ENCODE measurements at places on chromosomes 6 and 20.

DNA sequence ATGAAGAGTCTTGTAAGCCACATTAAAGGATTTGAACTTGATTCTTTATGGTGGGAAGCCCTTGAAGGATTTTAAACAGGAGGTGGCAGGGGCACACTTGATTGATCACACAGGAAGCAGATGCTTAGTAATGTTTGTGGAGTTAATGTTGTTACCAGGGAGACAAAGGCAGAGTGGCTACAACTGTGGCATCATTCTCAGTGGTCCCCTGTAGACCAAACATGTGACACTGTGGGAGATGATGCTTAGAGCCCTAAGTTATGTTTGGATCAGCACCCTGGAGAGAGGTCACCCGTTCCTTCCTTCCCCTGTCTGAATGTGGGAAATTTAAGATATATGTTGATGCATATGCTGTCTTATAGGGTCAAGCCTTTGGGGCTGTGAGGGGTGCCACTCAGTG lies 53.2 kb downstream of the EIF2S2 start:
- DNase-seq = no peak

DNA sequence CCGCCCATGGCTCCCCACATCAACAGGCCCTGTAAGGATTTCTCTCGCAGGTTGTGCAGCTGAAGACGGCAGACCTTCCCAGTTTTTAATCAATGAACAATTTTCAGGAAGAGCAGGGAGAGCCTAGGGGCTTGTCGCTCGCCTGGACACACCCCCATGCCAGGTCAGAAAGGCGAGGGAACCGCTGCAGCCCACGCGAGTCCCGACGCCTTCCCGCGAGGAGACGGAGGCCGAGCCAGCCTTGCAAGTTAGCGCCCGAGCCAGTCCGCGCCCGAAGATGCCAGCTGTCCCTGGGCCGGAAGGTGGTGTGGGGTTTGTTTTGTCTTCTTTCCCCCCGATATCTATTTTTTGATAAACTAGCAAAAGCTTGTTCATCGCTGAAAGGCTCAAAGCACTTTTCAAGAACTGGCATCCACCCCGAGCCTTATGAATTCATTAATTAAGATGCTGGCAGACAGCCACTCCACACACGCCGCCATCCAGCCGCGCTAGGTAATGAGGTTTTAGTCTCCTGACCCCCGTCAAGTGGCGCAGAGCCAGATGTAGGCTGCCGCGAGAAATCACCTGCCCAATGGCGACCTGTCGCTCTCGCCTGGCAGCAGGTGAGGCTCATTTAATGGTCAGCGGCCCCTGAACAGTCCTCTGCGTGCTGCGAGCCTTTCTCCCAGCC lies 6.6 kb downstream of the CCDC167 start:
- no peak for DNase-seq

- no peak for DNase-seq
These were observed 18.3 kb upstream of the WFDC9 start for GRCh38 chr20:45649312-45649863.

DNA sequence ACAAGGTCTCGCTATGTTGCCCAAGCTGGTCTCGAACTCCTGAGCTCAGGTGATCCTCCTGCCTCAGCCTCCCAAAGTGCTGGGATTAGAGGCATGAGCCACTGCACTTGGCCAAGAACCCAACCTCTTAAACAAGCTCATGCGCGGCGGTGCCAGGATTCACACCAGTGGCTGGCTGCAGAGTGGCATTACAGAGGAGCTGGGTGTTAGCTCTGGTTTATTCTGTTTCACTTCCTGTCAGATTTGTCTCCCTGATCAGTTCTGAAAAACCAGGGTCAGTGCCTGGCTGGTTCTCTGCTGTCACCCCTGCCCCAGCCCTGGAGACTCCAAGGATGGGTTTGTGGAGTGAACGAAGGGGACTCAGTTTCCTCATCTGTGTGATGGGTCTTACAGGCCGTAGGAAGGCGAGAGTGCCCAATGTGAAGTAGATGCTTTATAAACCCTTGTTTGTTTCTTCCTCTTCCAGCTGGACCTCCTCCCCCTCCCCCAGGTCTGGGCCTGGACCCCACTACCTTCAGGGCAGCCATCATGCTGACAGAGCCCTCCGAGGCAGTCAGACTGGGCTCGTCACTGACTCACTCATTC lies 63.4 kb downstream of the UBE2V1 start:
- no peak for DNase-seq

GRCh38 chr20:45629496-45630100 lies at the start of gene WFDC10A:
TSS of gene WFDC10A (plus strand) at chr20:45629739. CDS start at chr20:45629814, 75 bp downstream.
- DNase-seq = peak; percentile 10

GRCh38 chr20:497979-498378 lies 35.6 kb upstream of the TBC1D20 start:
- no peak for DNase-seq

GRCh38 chr6:161498359-161498758 lies 224.5 kb upstream of the AGPAT4 start:
- no peak for DNase-seq

DNA sequence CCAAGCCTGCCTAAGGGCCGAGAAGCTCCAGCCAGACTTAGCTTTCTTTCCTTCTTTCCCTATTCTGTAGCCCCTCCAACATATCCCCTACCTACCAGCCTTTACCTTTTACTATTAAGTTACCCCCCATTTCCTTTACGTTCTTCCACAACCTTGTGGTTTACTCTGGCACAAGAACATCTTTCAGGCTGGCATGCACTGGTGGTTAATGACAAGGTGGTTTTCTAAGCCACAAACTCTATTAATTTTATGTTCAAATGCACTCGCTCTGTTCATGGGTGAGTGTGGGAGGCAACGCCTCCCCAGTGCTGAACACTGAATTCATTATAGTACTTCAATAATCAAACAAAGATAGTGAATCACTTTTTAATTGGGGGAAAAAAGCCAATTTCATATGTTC lies 64.4 kb downstream of the TRERF1 start:
- no peak for DNase-seq

GRCh38 chr6:797479-798077 lies 104.6 kb upstream of the EXOC2 start:
- peak; percentile 34 for DNase-seq

DNA sequence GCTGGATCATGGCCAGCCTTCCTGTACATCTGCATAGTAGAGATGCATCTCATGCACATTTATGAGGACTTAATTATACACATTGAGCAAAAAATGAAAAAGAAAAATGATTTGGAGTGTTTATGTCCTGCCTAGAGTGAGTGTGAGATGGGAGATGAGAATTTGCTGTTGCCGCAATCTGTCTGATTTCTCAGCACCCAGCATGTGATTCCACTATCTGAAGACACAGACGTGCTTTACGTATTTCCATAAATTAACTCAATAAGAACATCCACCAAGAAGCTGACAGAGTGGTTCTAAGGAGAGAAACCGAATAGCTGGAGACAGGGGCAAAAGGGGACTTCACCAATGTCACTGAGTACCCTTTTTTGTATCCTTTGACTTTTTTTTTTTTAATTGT lies 15.2 kb downstream of the EDEM2 start:
- DNase-seq = no peak

DNA sequence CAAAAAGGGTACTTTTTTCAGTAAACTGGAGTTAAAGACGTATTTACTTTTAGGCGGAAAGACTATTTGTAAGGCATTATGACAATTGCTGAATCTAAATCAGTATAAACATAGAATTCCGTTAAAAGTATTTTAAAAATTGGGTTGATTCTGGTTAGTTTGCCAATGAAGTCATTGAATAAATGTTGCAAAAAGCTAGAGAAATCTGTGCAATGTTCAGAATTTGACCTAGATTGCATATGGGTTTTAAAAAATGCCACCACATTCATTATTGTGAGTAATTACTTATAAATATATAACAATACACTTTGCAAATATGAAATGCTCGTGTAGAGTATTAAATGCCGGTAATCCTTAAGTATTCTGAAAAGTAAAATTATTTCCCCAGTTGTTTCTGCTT lies 116.5 kb upstream of the EEF1E1 start:
- DNase-seq = no peak

GRCh38 chr20:32823737-32824588 lies 4.2 kb downstream of the MAPRE1 start:
- DNase-seq = no peak

DNA sequence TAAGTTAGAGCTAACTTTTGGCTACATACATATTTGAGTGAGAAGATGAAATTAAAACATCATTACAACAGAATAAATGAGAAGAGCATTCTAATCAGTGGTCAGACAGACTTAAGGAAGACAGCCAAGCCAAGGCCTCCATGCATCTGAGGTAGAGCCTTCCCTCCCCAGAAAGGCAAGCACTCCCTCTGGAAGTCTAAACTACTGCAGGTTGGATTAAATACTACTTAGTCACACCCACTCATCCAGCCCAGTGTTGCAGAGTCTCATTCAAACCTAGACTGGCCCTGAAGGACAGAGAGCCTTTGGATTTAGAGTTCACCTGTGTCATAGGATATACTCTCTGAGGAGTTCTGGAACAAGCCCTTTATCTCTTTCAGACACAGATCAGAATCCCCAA lies 29.2 kb downstream of the TMX4 start:
- DNase-seq = no peak

DNA sequence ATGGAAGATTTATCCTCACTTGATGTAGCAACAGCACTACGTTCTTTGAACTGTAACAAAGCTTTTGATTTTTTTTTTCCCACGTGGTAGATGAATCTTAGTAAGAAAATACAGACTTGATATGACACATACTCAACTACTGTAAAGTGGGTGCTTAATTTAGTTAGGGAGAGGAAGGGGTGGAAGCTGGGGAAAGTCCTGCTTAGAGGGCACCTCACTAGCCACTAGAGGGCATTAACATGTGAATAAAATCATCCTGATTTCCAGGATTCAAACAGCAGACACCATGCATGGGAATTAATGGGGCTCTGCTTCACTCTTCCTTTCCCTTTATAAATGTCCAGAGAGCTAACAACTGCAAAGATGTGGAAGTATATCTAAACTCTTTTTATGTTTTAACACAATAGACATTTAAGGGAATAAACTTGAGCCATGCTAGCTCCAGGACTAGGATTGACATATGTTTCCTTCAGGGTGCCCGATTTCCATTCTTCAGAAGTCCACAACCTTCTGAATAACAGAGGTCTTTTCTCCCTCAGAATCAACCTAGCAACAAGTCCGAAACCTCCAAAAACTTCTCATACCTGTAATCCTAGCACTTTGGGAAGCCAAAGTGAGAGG lies 250.1 kb downstream of the ATXN1 start:
- no peak for DNase-seq

- no peak for DNase-seq
These were observed 33.4 kb downstream of the SPDEF start for GRCh38 chr6:34522761-34523160.

GRCh38 chr6:43052842-43053544 lies 658 bp downstream of the CUL7 start:
- DNase-seq = no peak

DNA sequence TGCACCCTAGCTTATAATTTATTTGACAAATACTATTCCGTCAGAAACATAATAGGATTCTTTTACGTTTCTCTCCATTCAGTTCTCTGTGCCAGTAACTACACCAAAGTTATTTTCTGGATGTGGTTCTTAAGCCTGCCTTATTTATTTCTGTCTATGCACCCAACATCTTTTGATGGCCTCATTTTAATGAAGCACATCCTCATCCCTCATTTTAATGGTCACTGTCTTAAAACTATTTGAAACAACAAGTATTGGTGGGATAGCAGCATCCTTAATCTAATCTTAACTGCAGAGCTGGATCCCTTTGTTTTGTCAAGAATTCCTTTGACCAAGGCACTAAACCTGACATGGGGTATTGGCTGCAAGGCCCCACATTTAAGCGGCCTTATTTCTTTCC lies 11.0 kb downstream of the FAM135A start:
- DNase-seq = no peak

DNA sequence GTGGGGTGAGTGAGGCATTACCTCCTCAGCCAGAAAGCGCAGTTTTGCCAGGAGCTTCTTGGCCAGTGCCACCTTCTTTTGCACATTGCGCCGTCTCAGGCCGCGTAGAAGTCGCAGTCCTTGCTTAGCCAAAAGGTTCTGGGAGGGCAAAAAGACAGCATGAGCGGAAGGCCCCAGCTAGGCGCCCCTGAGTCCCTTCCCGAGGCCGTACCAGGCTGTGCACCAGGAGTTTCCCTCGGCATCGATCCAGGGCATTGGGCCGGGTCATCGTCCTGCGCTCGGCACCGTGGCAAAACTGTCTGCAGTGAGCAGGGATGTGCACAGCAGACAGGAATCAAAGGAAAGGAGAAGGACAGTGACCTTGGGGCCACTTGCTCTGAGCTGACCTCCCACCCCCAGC lies 20.2 kb upstream of the SPAG4 start:
- no peak for DNase-seq

GRCh38 chr6:55131616-55132015 lies 42.7 kb upstream of the HCRTR2 start:
- no peak for DNase-seq

- no peak for DNase-seq
These were observed 137.0 kb upstream of the AFDN start for GRCh38 chr6:167689751-167690150.

GRCh38 chr6:26379292-26379691 lies 3.6 kb upstream of the BTN2A2 start:
- DNase-seq = no peak

DNA sequence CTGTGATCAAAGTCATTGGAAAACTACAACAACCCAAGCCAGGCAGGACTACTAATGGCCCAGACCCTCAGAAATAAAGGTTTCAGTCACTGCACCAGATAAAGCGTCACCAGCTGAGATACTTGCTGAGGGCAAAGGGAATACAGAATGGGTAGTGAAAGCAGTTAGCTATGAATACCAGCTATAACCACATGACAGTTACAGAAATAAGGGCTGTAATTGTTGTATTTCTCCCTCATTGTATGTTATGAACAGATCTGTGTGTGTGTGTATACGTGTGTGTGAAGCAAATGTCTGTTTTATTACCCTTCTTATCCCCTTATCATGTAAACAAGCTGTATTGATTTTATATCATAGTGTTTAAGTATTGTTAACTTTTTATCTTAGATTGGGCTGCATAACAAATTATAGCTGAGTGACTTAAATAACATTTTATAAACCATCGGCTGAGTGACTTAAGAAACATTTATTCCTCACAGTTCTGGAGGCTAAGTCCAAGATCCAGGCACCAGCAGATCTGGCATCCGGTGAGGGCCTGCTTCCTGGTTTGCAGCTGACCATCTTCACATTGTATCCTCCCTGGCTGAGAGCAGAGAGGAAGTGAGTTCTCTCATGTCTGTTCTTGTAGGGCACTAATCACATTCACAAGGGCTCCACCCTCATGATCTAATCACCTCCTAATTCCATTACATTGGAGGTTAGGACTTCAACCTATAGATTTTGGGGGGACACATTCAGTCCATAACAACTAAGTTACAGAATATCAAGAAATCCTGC lies 46.0 kb upstream of the VSX1 start:
- DNase-seq = no peak

GRCh38 chr6:88442737-88443136 lies 276.6 kb upstream of the CNR1 start:
- no peak for DNase-seq

GRCh38 chr20:22348010-22348409 lies 236.4 kb downstream of the FOXA2 start:
- DNase-seq = no peak

- no peak for DNase-seq
These were observed 79.8 kb upstream of the EMILIN3 start for GRCh38 chr20:41446456-41446855.

DNA sequence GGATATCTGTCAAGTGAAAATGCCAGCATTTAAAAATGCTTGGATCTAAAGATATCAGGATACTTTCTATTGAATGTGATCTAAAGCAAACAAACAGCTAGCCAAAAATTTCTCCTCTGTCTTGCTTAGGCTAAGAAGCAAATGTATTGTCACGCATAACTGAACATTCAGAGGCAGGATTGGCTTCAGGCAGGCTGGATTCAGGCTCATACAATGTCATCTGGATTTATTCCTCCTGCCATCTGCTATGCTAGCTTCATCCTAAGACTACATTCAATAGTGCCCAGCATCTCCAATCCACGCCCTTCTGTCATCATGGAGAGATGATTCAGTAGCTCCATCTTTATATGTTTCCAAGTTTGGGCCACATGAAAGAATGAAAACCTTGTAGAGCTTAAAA lies 27.1 kb downstream of the PFDN4 start:
- DNase-seq = no peak

All from activated CD4-positive, alpha-beta T cell treated with anti-CD3 and anti-CD28 coated beads for 24 hours (primary cell).